ENCODE measurements at places on chromosomes 11 and 22. TPM values are rescaled to one million over a fixed set of nuclear protein-coding genes. Genes with fewer than 3 reads are reported as not detected.
A peak's percentile ranks its signal among the peaks of the same experiment; 100 is the strongest.

GRCh38 chr22:25849522-25849921 is 107.5 kb downstream of the MYO18B start:
- DNase-seq = no peak

- DNase-seq = no peak
Observed at GRCh38 chr22:42296381-42296853, 26.0 kb upstream of the TCF20 start.

GRCh38 chr11:129652835-129653234 is 162.8 kb upstream of the TMEM45B start:
- no peak for DNase-seq

DNA sequence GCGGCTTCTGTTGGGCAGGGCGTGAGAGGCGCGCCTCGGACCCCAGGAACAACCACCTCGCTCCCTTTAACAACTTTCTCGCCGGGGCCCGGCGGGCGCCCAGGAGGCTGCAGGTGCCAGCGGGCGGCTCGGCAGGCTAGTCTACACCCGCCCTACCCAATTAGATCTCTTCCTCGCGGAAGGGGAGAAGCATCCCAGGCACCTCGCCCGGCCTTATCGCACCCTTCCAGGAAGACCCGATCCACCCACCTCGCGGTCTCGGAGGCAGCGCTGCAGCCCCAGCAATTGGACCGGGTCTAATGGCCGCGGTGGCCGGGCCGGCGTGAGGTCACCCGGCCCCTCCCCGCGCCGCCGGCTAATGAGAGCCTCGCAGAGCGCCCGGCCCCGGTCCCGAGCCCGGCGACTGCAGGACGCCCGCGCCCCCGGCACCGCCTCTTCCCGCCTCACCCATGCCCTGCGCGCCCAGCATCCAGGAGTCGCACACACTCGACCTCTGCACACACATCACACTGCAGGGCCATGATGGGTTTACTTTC is at the start of gene PLAAT3:
TSS of gene PLAAT3 (minus strand) at position 298 of the 536 bp plus-strand sequence. CDS start 419 bp downstream, outside the sequence.
- DNase-seq = peak; percentile 80

DNA sequence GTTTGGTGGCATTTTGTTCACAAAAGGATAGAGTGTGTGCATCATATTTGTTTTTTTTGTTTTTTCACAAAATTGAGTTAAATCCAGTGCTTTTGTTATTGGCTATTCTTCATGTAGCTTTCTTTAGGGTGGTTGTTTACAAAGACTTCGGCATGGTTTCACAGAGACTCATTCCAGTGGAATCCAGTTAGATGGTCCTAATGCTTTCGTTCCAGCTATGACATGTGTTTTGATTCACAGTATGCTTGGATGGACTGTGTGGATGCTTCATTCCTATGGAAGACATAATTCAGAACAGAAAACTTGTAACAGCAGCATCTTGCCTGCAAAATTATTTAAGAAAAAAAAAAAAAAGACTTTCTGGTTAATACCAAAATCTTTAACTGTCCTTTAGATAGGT is 97.9 kb downstream of the PDHX start:
- no peak for DNase-seq

GRCh38 chr11:31768749-31769640 is 42.1 kb downstream of the PAX6 start:
- DNase-seq = no peak

DNA sequence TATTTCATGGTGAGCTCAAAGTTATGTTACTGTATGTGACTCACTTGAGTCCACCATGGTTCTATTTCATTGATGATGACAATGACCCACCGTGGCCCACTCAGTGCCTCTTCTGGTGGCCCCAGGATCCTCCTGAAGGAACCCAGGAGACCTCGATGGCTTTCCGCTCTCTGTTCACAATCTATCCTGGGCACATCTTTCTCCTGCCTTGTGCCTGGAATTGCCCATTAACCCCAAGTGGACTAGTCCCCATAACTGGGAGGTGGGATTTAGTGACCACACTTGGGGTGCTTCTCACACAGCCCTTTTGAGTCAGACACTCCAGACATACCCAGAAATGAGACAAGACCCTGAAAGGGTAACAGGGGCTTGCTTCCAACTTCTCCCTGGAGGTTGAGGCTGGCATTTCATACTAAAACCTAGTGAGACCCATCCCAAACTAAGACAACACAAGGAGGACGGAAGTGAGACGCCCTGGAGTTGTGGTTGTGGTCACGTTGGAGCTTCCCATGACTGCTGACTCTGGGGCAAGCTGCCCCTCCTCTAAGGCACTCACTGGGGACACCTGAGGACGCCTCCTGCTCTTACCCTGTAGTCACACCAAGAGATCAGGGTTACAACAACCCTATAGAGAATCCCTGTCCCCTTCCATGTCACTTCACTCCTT is 22.1 kb downstream of the IGLL5 start:
- no peak for DNase-seq

DNA sequence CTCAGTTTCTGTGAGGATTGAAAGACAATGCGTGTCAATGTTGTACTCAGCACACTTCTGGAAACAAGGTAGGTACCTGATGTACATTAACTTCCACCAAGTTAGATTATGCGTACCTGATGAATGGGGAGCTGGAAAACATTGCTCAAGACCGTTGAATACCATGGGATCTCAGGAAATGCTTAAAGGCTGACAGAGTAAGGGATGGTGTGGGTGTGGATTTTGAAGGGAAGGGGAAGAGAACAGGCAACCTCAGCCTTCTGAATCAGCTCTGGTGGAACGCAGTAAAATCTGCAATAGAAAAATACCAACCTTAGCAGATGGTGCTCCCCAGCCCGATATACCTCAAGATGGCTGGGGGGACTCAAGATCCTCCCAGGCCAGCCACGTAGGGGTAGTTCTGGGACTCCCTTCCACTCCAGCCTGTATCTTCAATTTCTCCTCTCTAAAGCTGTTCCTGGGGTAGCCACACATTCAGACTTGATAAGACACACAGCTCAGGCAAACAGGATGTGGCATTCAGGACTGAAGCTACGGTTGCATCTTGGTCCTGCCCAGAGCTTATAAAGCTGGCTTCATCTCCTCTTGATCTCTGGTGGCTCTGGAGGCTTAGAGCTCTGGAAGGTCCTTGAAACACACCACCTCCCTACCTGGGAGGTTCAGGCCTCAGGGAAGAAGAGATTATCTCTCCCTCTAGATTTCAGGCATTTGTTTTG is 111.8 kb downstream of the CTNND1 start:
- no peak for DNase-seq

DNA sequence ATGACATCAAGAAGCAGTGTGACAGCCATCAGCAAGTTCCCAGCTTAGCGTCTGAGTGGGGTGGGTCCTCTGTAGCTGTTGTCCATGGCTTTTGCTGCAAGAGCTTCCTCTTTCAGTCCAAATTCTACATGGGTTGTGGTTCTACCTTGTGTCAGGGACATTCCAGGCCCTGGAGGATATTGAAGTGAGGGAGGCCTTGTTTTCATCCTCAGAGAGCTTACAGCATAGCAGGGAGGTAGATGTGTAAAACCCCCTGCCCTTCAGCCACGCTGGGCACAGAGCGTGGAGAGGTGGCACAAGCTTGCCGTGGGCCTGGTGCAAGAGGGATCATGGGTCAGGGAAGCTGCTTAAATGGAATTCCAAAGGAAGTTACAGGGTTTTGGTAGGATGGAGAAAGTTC is 93.9 kb downstream of the GRIK4 start:
- no peak for DNase-seq

DNA sequence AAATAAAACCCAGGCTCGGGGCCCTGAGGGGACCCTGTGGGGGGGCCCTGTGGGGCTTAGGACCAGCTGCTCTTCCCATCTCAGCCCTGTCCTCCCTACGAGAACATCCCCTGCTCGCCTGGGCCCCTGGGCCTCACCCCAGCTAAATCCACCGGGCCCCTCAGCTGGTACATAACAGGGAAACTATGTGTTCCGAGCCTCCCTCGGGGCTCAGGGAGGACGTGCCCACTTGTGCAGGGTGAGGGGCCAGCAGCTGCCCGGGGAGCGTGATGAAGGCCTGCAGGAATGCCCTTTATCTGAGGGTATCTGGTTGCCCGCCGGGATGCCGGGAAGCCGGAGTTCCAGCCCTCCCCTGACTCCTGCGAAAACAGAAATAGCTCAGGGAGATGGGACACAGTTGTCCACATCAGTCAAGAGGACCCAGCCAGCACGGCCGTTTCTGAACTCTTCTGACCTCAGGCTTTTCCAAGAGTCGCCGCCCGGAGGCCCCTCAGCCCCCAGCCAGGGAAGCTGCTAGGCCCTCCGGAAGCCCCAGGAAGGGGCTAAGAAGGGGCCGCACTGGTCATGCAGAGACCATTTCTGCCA is 20.6 kb downstream of the MRPL23 start:
- DNase-seq = peak; percentile 10

GRCh38 chr11:126329644-126330211 is 25.8 kb upstream of the ST3GAL4 start:
- DNase-seq = no peak

DNA sequence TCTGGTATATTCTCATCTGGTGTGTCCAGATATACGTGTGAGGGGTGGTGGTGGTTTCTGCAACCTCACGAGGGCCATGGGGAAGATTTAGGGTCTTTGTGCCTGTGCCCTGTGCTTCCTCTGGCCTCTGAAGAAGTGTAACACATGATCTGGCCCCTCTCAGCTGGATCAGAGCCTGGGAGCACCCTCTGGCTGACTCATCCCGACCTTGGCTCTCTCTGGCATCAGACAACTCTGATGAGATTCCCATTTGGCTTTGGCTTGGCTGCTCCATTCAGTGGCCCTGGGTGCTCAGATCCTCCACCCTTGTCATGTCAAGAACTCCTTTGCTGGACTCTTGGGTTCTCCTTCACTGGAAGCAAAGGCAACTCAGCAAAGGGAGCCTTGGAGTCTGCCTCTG is 45.2 kb downstream of the RASSF10 start:
- no peak for DNase-seq

DNA sequence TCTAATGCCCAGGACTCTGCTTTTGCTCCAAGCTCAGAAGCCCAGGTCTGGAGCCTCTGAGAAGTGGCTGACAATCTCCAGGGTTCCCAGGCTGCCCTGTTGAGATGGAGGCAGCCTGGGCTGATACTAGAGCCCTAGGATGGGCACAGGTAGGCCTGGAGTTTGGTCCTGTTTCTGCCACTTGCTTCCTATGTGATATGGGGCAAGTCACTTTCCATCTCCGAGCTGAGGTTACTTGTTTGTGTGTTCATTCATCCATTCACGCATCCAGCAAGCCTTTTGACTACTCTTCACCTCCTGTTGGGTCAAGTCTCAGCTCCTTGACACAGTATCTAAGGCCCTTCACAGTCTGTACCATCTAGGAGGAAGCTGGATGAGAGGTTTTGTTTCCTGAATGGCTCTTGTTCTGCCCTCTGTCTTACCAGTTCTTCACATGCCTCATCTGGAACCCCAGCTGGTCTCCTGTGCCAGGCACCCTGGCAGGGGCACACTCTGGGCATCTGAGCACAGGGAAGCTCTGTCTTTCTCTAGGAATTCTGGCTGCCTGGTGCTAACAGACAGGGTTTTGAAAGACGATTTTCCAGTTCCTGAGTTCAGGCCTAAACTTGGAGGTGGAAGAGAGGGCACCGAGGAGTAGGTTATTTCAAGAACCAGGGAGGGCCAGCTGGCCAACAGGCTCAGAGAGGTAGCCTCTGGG is 53.2 kb upstream of the AMPD3 start:
- no peak for DNase-seq

DNA sequence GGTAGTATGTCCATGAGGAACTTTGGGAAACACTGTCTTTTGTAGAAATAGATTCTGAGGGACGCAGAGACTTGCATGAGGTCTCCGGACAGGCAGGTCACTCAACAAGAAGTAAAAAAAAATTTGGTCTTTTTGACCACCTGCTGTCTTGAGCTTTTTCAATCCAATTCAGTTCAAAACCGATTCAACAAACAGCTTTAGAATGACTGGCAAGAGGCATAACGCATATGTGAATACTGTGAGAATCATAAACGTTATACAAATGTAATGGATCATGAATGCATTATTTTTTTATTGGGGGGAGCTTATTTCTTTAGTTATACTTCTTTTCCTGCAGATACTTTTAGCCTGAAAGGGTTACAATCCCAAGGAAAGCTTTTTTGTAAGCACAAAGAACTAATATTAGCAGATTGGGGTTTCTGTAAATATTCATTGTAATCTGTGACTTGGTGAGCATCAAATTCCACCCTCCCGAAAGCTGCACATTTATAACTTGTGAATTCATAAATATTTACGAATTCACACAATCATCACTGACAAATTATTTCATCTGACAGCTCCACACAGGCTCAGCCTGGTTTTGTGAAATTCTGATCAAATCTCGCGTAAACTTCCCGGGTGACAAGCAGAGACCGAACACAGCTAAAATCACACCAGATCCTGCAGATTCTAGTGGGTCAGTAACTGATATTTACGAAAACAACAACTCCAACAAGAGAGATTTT is 507.7 kb downstream of the MN1 start:
- no peak for DNase-seq

DNA sequence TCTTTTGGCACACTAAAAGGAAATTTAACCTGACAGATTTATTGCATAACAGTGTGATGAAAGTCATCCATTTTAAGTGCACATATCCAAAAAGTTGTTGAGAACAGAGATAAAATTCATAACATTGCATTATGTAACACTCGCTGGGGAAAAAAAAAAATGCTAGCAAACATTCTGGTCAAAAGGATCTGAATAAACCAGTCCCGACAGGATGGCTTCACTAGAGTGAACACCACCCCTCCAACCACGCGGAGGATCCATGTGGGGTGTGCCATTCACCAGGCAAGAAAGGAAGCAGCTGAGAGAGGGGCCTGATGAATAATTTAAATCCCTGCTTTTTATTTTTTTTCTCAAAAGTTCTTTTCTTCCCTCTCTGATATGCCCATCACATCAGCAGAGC is 258.7 kb downstream of the DCDC1 start:
- no peak for DNase-seq

DNA sequence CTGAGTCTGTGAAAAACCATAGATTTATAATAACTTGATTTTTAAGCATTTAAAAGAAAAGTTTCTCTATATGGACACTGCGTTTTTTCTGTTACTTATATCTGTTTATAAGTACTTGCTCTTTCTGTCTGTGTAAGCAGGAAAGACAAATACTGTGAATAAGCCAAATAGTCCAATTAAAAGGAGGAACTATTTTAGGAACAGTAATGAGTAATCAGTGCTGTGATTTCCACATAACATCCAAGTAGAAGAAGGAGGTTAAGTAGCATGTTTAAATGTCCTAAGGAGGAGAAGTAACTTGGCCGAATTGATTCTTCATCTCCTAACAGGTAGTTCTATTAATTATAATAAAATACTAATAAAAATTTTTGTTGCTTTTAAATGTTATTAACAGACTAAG is 40.8 kb downstream of the ZNF214 start:
- DNase-seq = no peak

DNA sequence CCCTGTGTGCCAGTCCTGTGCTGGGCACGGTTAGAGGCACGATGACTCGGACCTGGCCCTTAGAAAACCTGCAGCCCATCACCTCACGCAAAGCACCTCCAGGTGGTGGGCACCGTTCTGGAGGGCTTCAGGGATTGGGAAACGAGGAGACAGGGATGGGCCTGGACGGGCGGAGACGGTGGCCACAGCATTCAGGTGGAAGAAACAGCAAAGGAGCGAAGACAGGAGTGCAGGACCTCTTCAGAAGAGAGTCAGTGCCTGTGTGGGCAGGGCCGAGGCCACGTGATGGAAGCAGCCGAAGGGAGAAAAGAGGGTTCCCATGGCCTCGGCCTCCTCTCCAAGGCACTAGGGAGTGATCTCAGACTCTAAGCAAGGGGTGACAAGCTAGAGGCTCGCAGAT is 8.1 kb upstream of the SLC22A12 start:
- no peak for DNase-seq

Gene SELENOO
- total RNA-seq = 10.0 TPM

Gene FOLR3
- not detected for total RNA-seq

Gene SELENOM
- total RNA-seq = 48.0 TPM

Gene CDKN1C
- total RNA-seq = 25.9 TPM

Gene OR5M11
- total RNA-seq = not detected
